Adipose tissue (tissue), 3 donors: ENCODE measurements at places on chromosomes 6 and 20. TPM values are rescaled to one million over a fixed set of nuclear protein-coding genes. Genes with fewer than 3 reads are reported as not detected.

EDN1 gene
- polyA plus RNA-seq = 3.5 TPM

BMP5 gene
- polyA plus RNA-seq = 0.11 TPM

ANKRD66 gene
- polyA plus RNA-seq = not detected

CRISP3 gene
- 0.13 TPM for polyA plus RNA-seq

HTR1E gene
- not detected for polyA plus RNA-seq

KCNQ2 gene
- polyA plus RNA-seq = 1.6 TPM

SIM1 gene
- polyA plus RNA-seq = 0.22 TPM

PRPF6 gene
- polyA plus RNA-seq = 28.9 TPM

GLP1R gene
- polyA plus RNA-seq = 0.04 TPM

PNPLA1 gene
- polyA plus RNA-seq = 0.22 TPM

ZSCAN16 gene
- 2.6 TPM for polyA plus RNA-seq

CD83 gene
- polyA plus RNA-seq = 1.4 TPM

TMEM170B gene
- 3.3 TPM for polyA plus RNA-seq

SLA2 gene
- 0.14 TPM for polyA plus RNA-seq

SNAP91 gene
- 0.90 TPM for polyA plus RNA-seq

PBOV1 gene
- polyA plus RNA-seq = not detected

FAM210B gene
- 42.1 TPM for polyA plus RNA-seq

C6orf58 gene
- 0.07 TPM for polyA plus RNA-seq

RHAG gene
- 0.03 TPM for polyA plus RNA-seq
